ENCODE measurements at places on chromosomes 7 and 10. TPM values are rescaled to one million over a fixed set of nuclear protein-coding genes. Genes with fewer than 3 reads are reported as not detected.

ELAPOR2 gene
- 101 TPM for total RNA-seq

WEE2 gene
- total RNA-seq: 0.13 TPM

AKR1C4 gene
- 0.13 TPM for total RNA-seq

- no peak for DNase-seq
Observed at GRCh38 chr7:36777062-36777461, 52.8 kb upstream of the AOAH start.

DNA sequence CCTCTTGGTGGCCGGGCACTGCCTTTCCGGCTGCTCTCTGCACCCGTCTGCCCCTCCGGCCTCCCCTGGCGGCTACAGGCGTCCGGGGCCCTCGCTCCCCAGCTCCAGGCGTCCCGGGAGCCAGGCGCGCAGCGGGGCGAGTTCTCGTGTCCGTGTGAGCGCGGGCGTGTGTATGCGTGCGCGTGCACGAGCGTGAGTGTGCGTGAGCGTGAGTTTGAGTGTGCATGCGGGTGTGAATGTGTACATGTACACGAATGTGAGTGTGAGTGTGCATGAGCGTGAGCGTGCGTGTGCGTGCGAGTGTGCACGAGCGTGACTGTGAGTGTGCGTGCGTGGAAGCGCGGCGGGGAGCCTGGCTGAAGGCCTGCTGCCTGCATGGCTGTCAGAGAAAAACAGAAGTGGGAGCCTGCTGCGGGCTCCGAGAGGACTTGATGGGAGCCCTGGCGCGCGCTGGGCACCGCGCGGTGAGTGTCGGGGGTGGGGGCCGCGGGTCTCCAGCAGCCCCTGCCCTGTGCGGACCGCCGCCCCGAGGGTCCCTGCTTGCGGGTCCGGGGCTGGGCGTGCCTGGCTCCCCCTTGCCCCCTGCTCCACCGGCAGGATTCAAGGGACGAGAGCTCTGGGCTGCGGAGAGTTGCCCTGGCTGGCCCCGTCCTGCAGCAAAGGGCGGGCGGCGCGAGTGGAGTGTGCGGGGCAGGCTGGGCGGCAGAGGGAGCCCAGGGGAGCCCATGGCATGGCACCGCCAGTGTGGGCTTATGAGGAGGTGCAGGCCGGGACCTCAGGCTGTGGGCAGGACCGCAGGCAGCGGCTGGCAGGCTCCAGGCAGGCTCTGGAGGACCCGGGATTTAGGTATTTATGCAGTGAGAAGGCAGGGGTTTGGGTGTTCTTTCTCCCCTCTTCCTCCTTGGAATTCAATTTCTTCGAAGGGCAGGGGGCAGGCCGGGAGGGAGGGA is 75.8 kb upstream of the EN2 start:
- no peak for DNase-seq

GRCh38 chr10:26367771-26368170 is 70.4 kb upstream of the APBB1IP start:
- no peak for DNase-seq

GRCh38 chr10:29806350-29806788 is 171.6 kb upstream of the SVIL start:
- no peak for DNase-seq

DNA sequence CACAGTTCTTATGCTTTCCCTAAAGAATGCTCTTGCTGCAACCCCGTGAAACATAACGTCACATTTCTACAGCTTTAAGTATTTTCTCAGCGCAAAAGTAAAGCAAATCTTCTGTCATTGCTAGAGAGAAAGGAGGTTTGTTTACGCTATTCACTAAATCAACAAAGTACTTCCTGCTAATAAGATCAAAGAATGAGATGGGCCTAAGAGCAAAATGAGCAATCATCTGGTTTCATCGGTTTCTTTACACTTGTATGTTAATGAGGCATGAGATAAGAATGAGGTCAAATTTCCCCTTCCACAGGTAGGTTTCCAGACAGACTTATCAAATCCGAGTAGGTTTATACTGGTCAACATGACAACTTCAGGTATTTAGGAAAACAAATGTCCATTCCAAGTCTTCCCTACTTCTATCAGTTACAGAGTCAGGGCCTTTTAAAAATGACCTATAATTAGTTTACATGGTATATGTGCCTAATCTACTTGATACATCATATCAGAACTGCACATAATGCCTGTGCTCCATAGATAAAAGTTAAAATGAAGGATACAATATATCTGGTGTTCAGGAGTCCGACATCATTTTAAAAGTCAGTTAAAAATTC is 8.4 kb downstream of the USP6NL start:
- no peak for DNase-seq

GRCh38 chr7:82375129-82375528 is 68.4 kb downstream of the CACNA2D1 start:
- DNase-seq: no peak
